ENCODE measurements at places on chromosomes 3 and 15.

GRCh38 chr3:88221726-88222125 lies 72.0 kb downstream of the C3orf38 start:
- DNase-seq = no peak

GRCh38 chr3:45509038-45509767 lies 85.3 kb upstream of the LIMD1 start:
- DNase-seq = no peak

- DNase-seq = no peak
These were observed 386.5 kb downstream of the SHQ1 start for GRCh38 chr3:72461787-72462186.

GRCh38 chr3:123444023-123444422 lies 4.9 kb downstream of the ADCY5 start:
- DNase-seq = no peak

GRCh38 chr15:31329640-31330010 lies 3.0 kb downstream of the KLF13 start:
- no peak for DNase-seq
